ENCODE measurements at places on chromosomes 2 and 18.

- no peak for DNase-seq
Observed at GRCh38 chr2:203559641-203560040, 24.5 kb upstream of the RAPH1 start.

GRCh38 chr2:239466755-239467271, 66.0 kb upstream of the HDAC4 start:
- no peak for DNase-seq

- no peak for DNase-seq
Observed at GRCh38 chr18:44803019-44803650, 122.4 kb downstream of the SETBP1 start.

GRCh38 chr2:227942965-227943364, 71.5 kb downstream of the DAW1 start:
- DNase-seq: no peak

DNA sequence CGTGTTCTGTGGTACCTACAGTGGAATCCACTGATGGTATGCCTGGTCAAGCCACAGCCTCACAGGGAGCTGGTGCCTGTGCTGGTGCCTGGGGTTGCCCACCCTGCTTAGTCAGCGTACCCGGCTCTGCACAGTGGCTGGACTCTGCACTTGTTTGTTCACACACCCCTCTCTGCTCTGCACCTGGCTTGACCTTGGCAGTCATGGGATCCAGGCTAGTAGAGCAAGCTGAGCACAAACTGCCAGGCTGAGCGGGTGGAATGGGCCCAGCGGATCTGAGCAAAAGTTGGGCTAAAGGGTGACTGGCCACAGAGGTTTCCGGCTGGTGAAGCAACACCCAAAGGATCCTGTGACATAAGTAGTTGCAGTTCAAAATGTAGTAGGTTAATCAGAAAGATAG, 163.5 kb downstream of the CDH19 start:
- no peak for DNase-seq

DNA sequence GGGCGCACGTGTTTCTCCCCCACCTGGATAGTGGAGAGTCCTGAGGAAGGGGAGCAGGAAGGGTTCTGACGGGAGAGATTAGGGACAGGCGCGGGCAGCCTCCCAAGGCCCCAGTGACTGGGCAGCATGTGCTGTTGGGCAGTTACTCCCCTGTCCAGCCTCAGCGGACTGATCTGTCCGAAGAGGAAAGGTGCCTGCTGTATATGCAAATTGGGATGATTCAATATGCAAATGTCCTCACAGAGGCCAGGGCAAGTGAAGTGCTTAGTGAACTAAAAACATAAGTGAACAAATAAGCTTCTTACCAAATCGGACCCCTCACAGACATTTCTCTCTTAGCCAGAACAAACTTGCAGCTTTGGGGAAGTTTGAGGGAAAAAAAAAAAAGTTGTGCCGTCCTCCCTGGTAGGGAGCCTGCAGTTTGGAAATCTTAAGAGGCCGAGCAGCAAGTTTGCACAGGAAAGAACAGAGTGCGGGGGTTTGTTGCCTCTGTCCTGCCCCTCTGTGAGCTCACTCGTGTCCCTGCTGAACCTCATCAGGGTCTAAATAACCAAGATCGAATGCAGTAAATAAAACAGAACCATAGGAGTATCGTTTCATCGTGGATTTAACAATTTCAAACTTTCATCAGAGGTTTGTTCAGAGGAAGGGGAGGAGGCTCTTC, 141.4 kb downstream of the KCTD1 start:
- DNase-seq: no peak

DNA sequence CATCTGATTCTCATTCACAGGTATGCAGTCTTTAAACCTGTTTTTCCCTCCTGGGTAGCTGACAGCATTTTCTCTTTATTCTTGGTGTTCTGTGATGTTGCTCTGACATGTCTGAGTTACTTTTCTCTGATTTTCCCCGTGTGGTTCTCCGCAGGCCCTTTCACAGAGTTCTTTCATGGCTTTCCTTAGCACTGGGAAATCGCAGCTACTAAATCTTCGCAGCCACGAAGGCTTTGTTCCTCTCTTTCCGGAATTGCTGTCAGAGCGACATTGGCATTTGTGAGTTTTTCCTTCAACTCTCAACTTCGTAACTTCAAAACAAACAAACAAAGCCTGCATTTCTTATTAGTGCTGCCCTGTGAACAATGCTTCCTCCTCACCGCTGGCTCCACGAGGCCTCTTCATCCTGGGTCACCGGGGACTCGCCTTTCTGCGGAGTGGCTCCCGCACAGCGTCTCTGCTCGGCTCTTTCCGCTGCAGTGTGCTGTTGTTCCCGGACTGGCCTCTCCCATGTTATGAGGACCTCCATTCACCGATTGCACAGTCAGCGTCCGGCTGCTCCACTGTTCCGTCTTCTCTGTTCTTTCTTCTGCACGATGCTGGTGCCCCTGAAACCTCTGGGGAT, 16.1 kb downstream of the COLEC11 start:
- DNase-seq: no peak

- no peak for DNase-seq
Observed at GRCh38 chr2:119764832-119765231, 5.1 kb downstream of the PTPN4 start.

DNA sequence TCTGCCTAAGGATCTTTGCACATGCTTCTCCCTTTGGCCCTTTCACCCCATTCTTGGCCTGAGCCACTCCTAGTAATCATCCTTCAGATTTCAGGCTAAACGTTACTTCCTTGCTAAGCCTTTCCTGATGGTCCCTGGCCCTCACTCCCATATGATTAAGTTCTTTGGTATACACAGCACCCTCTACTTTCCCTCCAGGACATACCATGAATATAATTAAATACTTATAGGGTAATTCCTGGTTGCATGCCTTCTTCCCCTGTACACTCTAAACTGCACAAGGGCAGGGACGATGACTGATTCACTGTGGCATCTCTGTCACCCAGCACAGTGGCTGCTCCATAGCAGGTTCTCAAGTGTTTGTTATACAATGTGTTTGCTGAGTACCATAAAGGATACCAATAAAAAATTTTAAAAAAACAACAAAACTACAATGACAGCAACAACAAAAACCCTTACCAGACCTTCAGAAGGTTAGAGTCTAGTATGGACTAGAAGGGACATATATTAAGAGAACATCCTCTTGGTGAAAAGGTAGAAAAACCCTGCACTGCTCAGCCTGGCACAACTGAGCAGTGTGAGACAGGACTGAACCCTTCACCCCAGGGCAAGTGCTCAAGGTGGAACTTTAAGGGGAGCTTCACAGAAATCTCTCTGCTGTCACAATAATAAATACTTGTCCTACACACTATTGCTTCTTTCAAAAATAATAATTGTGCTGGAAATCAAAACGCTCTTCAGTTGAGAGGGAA, 76.2 kb downstream of the AAK1 start:
- no peak for DNase-seq

GRCh38 chr18:31386741-31387140, 10.2 kb downstream of the DSG4 start:
- DNase-seq: no peak

DNA sequence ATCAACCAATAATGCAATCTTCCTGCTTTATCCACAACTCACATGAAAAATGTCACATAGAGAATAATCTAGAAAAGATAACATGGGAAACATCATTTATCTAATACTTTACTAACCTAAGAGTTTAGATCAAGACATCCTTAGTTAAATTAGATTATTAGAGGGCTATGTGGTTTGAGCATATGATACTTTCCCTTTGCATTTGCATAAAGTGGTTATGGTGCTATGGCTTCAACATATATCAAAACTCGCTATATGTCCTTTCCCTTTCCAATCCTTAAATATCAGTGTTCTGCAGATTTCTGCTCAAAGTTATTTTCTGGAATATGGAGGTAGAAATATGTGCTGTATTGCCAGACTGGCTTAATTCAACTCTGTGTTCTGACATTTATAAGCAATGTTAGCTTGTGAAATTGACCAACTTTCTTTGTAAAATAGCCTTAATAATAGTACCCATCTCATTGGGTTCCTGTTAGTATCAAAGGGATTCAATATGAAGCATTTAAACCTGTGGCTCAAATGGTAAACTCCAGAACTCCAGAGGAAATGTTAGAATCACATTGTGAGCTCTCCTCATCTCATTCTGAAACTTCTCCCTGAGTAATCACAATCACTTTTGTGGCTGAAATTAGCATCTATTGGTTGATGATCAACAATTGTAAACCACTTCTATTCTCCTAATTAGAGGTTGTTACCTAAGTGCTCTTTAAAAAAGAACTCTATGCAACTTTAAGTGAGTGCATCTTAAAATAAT, 1089.9 kb upstream of the SLC39A10 start:
- no peak for DNase-seq

DNA sequence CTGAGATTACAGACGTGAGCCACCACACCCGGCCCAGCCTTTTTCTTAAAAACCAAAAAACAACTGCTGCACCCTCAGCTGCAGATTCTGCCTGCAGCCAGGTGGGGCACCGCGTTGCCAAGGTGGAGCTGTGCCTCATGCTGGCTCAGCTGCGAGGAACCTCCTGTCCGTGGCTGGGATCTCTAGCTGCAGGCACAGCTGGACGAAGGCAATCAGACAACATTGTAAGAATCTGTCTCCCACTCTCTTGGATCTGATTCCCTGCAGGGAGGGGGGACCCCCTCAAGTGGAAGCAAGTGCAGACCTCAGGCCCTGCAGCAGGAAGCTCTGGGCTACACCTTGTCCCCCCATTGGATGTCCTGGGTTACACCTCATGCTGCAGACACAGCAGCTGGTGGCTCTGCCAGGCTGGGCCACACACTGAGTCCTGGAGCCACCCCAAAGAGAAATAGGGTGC, 24.1 kb downstream of the CIDEA start:
- no peak for DNase-seq

DNA sequence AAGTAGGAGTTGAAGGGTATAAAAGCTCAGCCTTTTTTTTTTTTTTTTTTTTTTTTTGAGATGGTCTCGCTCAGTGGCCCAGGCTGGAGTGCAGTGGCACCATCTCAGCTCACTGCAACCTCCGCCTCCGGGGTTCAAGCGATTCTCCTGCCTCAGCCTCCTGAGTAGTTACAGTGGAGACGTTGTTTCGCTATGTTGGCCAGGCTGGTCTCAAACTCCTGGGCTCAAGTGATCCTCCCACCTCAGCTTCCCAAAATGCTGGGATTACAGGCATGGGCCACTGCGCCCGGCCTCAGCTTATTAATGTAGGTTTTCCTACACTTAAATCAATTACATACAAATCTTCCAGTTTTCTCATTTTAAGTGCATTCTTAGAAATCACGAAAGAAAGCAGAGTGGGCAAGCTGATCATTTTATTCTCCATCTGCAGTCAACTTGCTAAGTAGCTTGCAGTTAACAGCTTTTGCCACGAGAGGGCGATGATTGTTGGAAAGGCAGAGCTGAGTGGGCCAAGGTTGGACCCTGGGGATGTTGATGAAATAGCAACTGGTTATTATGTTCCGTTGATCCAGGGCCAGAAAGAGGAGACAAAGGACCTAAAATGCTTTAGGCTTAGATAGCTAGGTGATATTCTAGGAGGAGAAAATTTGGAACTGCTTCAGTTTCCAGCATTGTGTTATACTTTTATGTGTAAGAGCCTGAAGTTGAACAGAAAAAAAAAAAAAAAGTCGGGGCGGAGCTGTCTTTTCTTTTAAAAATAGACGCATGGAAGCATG, 234.4 kb upstream of the EPAS1 start:
- peak; percentile 57 for DNase-seq

DNA sequence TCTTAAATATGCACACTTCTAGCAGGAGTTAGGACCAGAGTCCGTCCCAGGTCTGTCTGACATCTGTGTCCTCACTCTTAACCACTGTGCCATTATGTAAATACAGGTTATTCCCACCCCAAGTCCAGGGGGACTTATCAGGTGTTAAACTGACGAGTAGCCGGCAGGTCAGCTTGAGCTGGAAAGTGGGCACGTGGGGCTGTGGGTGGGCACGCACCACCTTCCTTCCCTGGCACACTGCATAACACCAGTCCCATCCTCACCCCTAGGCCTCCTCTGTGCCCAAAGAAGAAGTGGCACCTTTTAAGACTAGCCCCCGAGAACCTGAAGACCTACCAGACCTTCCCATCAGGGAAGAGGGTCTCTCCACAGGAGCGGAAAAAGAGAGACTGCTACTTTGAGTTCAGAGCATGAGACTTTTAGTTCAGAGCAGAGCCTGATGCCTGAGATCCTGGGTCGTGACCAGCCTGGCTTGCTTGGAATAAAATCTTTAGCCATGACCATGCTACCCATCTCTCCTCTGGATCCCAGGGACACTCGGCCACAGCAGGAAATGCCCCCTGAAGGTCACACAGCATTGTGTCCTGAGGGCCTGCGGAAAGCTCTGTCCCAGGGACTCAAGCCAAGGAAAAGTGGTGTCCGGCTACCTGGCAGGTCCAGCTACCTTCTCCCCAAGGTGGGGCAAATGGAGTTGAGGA, 62.0 kb downstream of the CIB4 start:
- no peak for DNase-seq

GRCh38 chr18:58252166-58252565, 208.1 kb downstream of the NEDD4L start:
- DNase-seq: no peak

GRCh38 chr2:121071034-121071504, 213.9 kb downstream of the TFCP2L1 start:
- peak; percentile 91 for DNase-seq

- no peak for DNase-seq
Observed at GRCh38 chr2:200482194-200482593, 27.7 kb downstream of the KCTD18 start.

GRCh38 chr2:240796543-240797499, 23.2 kb downstream of the KIF1A start:
- no peak for DNase-seq

- peak; percentile 56 for DNase-seq
Observed at GRCh38 chr2:102735416-102736109, 26.3 kb upstream of the TMEM182 start.

- DNase-seq: no peak
Observed at GRCh38 chr2:160932960-160933359, 227.3 kb upstream of the TANK start.

- DNase-seq: no peak
Observed at GRCh38 chr2:84481702-84482101, 22.6 kb upstream of the SUCLG1 start.

- DNase-seq: no peak
Observed at GRCh38 chr2:68747900-68748299, 13.3 kb downstream of the ARHGAP25 start.

DNA sequence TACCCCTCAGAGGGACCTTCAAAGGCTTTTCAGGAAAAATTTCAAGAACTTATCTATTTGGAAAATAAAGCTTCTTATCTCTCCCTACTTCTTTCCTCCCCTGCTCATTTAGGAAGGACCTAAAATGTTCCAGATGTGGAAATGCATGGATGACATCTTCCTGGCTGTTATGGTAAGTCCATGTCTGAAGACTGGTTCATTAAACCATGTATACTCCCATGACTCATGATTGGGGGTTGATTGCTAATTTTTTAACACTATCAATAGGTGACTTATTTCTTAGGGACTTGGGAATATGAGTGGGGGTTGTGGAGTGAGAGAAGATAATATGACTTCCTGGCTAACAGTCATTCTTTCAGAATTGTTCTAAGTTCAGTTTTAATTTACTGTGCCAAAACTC, 104.0 kb upstream of the PARD3B start:
- no peak for DNase-seq

DNA sequence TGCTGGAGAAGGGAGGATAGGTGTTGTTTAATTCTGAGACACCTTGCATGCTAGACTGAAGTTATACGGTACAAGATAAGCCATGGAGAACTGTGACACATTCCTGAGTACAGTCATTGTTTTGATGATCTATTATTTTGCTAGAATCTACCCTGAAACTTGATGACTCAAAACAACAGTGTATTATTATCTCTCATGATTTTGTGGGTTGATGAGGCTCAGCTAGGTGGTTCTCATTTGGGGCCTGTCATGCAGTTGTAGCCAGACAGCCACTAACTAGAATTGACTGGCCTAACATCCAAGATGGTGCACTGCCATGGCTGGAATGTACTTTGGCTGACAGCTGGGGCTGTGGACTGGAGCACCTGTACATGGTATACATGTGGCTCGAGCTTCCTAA, 5.4 kb upstream of the IL1R1 start:
- no peak for DNase-seq

Data from HAP-1 (cell line).